Femur (tissue), 1 donor: ENCODE measurements at places on chromosomes 3 and 15.
A peak's percentile ranks its signal among the peaks of the same experiment; 100 is the strongest.

DNA sequence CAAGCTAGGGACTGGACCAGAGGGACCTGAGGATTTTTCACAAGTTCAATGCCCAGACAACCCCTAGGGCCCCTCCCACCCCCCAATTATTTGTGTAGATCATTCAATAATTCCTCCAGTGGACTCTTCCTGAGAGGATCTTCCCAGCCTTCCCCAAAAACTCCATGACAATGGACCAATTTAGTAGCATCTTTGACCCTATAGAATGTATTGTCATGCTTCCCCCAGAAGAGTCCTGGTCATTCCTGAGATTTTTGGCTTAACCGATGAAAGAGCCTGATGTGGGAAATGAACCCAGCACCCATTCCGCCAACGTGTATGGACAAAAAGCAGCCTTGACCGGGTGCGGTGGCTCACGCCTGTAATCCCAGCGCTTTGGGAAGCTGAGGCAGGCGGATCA is 119.2 kb upstream of the RNF7 start:
- DNase-seq: no peak

GRCh38 chr15:74791667-74792066 is 9.8 kb downstream of the CSK start:
- no peak for DNase-seq

DNA sequence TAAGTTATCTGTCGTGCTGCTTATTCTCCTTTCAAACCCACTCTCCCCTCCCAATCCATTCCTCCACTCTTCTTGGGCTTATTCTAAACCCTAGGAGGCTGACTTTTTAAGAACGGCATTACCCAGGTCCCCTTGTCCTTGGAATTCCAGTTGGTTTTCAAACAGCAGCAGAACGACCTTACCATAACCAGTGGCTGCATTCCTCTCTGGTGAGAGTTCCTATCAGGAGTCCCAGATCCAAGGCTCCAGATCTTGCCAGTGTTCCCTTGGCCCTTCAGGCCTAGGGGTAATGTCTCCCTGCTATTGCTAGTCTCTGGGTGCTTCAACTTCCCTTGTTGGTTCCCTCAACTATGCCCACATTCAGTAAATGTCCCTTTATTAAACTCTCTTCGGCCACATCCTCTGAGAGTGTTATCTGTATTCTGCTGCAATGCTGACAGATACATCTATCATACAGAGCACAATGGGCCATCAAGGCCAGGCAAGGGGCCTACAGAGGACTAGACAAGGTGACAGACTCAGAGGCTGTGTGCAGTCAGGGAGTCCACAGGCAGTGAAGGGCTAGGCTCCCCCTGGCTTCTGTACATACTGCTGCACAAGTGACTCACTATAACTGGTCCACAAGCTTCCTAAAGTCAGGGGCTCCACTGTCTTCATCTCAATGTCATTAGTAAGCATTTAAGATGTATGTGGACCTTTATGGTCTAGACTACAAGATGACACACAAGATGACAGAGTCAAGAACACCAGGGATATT is 10.1 kb downstream of the LYSMD2 start:
- no peak for DNase-seq

- DNase-seq: no peak
These were observed 4.1 kb upstream of the P4HTM start for GRCh38 chr3:48985831-48986376.

DNA sequence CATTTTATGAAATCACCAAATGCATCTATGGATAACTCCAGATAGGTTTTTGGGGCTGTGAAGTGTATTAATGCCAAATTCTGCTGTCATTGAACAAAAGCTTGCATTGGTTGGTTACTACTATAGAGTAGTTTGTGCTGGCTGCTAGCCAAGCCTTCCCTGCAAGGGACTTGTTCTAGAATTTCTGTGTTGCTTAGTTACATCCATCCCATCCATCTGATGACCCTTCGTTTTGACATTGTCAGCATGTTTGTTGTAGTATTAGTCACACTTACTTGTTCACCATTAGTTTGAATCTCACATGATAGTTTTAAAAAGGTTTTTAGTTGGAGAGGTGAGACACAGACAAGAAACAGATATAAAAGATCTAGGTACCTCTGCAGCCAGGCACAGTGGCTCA is 7.0 kb upstream of the NIPA2 start:
- DNase-seq: no peak

- no peak for DNase-seq
These were observed 11.7 kb downstream of the RBM5 start for GRCh38 chr3:50100386-50100785.

- DNase-seq: no peak
These were observed 140.2 kb downstream of the FOXP1 start for GRCh38 chr3:71443332-71443731.

DNA sequence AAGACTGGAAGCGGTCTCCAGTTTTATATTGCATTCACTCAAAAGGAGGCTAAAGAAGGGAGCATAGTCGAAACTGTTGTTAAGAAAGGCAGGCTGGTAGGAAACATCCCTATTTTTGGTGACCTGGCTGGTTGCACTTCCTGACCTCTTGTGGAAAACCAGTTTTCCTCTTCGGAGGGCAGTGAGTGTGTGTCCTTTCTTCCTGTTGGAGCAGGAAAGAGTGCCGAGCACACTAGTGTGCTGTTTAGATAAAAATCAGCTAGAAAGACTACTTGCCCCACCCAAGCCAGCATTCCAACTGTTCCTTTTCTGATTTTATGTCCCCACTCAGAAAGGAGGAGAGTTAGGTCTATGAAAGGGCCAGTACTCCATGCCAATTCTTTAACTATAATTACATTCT is 65.1 kb upstream of the CCR4 start:
- DNase-seq: no peak

DNA sequence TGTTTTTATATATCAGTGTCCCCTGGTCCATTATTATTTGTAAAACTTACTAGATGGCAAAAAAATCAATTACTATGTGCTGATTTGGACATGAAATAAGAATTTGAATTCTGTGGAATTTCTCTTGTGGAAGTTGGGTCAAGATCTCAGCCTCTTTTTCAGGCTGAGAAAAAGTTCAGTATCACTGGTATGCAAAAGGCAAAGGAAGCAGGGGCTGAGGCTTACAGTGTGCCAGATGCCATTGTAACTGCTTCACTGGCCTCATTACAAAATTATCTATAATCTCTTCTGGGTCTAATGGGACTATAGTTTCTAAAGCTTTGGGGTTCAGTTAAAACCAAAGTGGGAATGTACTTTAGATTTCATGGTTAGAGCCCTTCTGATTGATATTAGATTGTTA is 125.9 kb upstream of the SLC7A14 start:
- DNase-seq: no peak

GRCh38 chr3:123021388-123021787 is 6.2 kb downstream of the SEMA5B start:
- no peak for DNase-seq

GRCh38 chr3:187919048-187919447 is 173.8 kb upstream of the BCL6 start:
- DNase-seq: no peak

DNA sequence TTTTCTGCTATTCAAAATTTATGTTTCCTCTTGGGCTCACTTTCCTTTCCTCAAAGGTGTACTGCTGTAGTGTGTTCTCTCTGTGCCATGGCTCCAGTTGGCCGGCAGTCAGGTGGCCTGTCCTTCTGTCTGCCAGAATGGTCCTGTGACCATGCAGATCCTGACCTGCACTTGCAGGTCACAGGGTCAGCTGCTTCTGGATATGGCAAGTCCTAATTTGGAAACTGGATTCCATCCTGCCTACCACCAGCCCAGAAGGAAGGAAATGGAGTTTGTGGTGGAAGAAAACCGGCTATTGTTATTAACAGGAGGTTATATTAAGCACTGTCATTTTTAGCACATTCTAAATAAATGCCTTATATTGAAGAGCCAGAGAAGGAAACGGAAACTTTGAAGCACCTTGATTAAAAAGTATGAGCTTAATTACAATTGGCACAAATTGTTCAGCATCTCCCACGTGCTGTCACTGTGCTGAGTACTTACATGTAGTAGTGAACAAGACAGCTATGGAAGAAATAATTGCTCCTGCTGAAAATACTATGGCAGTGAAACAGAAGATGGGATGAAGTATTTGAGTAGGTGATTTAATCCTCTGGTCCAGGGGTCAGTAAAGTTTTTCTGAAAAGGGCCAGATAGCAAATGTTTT is 362.8 kb downstream of the PTPRG start:
- DNase-seq: no peak

DNA sequence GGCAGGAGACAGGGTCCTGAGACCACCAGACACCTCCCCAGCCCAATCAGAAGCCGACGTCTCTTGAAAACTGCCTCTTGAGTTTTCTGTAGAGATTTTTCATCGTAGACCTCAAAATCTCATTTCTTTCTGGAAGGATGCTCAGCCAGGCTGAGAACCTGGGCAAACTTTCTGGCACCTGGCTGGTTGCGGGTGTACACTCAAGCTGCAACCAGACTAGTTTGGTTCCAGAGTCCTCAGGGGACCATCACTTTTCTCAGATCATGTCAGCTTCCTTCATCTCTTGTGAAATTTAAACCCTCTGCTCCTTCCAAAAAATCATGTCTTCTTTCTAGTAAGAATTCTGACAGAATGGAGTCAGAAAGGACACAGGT is 45.1 kb downstream of the CMTM7 start:
- DNase-seq: no peak

DNA sequence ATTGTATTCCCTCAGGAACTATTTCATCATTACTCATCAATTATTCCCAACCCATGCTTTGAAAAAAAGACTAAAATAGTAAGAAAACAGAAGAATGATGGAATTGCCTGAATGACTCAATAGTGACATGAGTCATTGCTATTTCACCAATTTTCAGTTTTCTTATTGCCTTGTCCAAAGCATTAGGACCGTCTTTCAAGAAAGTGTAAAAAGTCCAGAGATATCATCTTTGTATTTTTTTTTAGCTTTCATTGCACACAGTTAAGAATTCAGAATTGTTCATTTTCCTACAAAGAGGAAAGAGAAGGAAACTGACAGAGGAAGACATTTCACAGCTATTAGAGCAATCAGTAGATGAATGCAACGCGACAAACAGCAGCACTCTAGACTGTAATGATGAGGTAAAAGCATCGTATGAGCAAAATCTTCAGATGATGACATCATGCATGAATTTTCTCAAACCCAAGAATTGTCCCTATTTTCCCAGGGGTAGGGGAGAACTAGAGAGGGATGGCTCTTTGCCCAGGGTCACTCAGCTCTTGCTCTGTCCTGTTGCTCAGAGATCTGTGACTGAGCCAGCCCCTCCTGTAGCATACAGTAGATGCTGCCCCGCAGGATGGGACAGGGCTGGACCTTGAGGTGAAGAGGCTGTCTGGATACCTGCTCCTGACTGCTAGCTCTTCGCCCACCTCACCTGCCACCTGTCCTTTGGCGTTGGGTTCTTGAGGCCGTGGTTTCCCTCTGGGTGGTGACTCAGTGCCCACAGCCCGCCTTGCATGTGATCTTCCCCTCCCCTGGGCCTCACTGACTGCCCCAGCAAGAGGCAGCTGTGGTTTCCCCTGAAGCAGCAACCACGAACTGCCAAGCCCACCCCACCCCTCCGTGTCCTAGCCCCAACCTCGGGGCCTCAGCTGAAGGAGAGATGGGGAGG is 84.8 kb downstream of the PPCDC start:
- DNase-seq: peak; percentile 70

DNA sequence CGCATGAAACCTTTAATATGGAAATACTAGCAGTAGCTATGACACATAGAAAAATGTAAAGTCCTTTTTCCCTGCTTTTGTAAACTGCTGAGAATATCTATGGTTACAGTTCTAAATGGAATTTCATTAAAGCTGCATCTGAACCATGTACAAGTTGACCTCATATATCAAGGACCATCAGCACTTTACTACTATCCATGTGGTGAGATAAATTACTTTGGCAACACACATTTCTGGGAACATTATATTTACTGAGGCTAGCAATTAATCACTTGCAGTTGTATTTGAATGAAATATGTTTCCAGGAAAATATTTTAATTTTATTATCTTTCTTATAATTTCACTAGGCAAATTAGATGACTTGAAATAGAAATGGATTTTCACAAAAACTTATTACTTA is 545.5 kb downstream of the NAALADL2 start:
- DNase-seq: no peak

DNA sequence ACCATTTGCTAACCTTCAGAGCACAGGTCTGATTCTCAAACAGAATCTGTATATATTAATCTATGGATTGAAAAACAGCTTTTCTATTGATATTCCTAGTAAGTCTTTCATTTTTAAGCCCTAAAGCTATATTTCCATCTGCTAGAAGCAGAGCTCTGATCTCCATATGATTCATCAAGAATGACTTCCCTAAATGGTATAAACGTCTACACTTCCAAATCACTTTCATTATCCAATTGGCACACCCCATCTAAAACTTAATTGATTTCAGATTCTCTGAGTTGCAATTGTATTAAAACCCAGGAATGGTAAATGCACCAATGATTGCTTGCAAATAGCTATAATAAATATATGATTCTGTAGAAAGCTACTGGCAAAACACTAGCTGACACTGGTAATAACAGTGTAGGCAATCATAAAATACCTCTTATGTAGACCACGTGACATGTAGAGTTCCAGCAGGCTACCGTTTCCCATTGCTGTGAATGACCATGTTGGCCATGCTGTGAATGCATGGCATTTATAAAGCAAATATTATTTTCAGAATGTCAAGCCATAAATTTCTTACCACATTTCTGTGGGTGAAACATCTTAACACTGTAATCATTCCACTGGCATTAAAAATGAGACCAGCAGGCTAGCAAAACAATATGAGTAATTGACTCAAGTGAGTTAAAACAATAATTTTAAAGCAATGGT is 226.0 kb downstream of the ZMAT3 start:
- DNase-seq: peak; percentile 30

GRCh38 chr3:43484926-43485488 is 136.8 kb downstream of the ANO10 start:
- no peak for DNase-seq

GRCh38 chr3:157370867-157371266 is 65.8 kb upstream of the PTX3 start:
- DNase-seq: no peak

GRCh38 chr15:78599189-78599588 is 21.6 kb downstream of the CHRNA3 start:
- no peak for DNase-seq

DNA sequence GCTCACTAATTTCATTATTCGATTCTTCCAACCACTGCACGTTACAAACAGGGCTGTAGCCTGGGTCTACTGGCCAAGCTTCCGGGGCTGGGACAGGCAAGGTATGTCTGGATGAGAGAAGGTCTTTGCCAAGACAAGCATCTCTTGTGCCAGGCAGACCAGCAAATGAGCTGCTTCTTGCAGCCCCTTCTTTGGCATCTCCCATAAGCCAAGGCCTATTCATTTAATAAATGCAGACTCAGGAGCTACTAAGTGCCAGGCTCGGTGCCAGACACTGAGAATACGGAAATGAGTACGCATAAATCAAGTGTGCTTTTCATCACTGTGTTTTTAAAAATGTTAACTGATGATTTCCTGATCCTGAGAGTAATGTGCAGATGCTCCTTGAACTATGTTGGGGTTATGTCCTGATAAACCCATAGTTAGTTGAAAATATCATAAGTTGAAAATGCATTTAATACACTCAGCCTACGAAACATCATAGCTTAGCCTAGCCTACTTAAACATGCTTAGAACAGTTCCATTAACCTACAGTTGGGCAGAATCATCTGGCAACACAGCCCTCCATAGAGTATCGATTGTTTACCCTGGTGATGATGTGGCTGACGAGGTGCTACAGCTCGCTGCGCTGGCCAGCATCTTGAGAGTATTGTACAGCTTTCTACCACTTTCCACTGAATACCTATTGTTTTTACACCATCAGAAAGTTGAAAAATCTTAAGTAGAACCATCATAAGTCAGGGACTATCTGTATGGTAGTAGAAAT is 135.0 kb upstream of the CTDSPL start:
- peak; percentile 65 for DNase-seq
